ENCODE measurements at places on chromosomes 5 and 9. TPM values are rescaled to one million over a fixed set of nuclear protein-coding genes. Genes with fewer than 3 reads are reported as not detected.

Gene GARIN3
- total RNA-seq: not detected

GRCh38 chr5:157865781-157866180 lies 6.8 kb upstream of the CLINT1 start:
- DNase-seq: no peak

DNA sequence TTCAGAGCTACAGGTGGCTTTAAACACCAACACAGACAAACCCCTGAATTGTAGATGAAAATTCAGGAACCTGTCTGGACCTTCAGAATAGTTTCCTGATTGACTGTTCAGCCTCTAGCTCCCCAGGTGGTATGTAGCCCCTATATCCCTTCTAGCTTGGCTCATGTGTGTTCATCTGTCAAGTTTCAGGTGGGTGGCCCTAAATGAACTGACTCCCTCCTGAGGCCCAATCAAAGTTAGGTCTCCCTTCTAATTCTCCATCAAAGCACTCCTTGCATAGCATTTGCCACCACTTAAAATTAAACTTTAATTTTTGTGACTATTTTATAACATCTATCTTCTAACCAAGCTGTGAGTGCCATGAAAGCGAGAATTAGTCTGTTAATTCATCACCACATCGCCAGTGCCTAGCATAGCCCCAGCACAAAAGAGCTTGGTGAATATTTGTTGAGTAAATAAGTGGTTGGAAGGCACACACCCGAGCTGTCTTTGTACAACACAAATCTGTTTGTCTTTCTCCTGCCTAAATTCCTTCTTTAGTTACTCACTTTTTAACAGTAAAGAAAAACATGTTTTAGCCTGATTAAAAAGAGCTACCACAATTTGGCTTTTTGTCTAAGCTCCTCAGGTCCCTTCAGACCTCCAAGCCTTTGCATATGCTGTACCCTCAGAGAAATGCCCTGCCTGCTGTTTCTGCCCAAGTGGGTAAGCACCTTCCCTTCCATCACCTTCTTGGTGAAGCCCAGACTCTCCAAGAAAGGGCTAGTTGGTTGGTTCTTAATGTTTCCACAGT lies 138.1 kb upstream of the HMHB1 start:
- no peak for DNase-seq

GRCh38 chr5:169280286-169280685 lies 20.7 kb downstream of the SLIT3 start:
- DNase-seq: no peak

Measured in HCT116 (cell line).